SJCRH30 (cell line): ENCODE measurements at places on chromosomes 16 and 17. TPM values are rescaled to one million over a fixed set of nuclear protein-coding genes. Genes with fewer than 3 reads are reported as not detected.
A peak's percentile ranks its signal among the peaks of the same experiment; 100 is the strongest.

DNA sequence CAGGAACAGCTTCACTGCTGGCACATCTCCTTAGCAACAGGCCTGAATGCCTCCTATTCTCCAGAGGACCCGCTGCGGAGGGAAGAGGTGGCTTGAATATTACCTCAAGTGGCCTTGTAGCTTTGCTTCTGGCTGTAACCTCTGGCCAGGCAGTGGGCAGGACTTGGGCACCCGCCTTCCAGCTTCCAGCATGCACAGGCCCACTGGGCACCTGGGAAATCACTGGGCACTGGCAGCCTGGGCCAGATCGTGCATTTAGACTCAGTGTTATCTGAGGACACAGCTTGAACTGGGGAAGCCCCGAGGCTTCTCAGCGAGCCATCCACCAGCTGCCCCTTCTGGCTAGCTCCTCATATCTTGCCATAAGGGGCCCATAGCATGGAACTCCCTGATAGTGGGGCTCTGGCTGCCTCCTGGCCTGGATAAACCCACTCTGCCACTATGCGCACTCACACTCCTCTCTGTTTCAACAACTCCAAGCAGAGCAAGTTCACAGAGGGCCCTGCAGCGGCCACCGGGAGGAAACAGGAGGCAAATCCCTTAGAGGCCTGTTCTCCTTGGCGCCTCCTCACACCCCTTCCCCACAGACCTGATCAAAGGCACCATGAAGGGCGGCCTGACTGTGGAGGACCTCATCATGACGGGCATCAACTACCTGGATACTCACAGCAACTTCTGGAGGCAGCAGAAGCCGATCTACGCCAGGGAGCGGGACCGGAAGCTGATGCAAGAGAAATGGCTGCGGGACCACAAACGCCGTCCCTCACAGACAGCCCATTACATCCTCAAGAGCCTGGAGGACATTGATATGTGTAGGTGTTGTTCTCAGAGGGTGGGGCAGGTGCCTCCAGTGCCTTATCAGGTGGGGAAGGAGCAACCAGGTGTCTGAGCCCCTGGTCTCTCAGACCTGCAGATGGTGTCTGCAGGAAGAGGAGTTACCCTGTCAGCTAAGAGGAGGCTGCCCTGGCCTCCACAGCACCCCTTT, 7.8 kb downstream of the ODAD4 start:
- DNase-seq, result no peak

GRCh38 chr17:64781014-64781756, 119.1 kb upstream of the SMURF2 start:
- DNase-seq, result no peak

Gene PTX4
- not detected in 2 replicates for total RNA-seq

Gene KRT20
- total RNA-seq, result 0.08 and 0.28 TPM in 2 replicates

- no peak for DNase-seq
Observed at GRCh38 chr17:42653179-42654124, 5.6 kb upstream of the TUBG2 start.

DNA sequence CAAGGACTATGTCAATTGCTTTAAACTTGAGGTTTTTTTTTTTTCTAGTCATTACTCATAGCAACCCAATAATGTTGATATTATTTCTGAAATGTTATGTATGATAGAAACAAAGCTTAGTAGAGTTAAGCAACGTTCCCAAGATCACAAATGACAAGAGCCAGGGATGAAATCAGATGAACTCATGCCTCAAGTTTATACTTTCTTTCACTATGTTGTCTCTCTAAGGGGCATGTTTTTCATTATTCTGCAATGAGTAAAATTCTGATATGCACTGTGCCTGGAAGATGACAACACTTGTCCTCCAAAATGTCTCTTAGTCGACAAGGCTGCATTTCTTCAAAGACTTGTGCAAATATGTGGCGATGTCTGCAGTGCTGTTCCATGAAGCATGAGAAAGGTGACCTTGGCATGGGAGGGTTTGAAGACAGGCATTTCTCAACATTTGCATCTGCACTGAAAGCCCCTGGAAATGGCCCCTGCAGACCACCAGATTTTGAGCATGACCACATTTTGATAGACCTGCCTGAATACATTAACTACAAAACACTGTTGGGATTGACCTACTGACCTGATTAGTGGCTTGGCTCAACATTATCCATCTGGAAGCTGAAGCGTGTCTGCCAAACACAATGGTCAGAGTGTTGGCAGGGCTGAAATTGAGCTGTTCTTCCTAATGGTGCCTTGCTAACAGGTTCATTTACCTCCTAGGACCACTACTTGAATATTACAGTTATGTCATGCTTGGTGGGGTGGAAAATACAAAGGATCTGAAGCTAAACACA, 1027.5 kb downstream of the CDH11 start:
- DNase-seq, result no peak

GRCh38 chr17:15287538-15288267, 22.6 kb upstream of the PMP22 start:
- no peak for DNase-seq

DNA sequence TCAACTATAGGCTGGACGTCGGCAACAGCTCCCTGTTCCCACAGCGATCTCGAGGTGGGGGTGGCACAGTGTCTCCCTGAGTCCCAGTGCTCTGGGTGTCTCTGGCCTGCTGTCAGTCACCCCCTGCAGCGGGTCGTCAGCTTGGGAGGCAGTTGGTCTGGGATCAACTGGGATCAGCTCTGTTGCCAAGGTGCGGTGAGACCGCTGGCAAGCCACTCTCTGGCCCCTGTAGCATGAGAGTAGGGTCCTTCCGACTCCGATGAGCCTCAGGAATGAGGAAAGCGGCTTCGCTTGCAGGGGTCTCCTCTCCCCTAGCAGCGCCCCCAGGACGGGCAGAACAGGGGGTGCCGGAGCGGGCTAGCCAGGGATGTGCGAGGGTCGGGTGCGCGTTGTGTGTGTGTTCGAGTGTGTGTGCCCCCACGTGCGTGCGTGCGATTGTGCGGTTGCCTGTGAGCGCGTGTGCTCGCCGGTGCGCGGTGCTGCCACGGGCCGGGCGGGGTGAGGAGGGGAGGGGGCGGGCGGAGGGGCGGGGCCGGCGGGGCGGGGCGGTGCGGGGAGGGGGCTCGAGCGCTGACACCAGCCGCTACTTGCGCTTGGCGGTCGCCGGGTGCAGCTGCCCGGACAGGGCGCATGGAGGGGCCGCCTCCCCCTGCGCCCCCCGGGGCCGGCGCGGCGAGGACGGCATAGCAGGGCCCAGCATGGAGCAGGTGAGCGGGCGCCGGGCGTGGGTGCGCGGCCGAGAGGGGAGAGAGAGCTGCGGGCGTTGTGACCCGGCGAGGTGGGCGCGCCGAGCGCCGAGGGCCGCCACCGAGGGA, 9.4 kb upstream of the ARHGAP23 start:
- no peak for DNase-seq

- peak; percentile 75 for DNase-seq
Observed at GRCh38 chr16:16014329-16015224, 65.2 kb downstream of the ABCC1 start.

DNA sequence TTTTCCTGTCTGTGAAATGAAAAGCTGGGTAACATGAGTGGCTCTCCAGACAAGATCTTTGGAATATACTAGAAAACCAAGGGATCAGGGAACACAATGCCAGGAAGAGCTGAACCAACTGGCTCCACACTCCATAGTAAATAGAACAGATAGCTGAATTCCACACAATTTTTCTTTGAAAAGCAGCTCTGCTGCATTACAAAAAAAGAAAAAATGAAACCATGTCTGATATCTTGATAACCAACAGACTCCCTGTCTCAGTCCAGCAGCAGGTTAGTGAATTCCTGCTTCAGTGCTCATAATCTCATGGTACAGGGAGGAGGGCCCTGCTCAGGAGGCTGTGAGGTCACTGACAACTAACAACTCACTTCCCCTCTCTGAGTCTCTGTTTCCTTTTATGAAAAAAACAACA, 97.1 kb downstream of the CDH11 start:
- DNase-seq, result no peak

DNA sequence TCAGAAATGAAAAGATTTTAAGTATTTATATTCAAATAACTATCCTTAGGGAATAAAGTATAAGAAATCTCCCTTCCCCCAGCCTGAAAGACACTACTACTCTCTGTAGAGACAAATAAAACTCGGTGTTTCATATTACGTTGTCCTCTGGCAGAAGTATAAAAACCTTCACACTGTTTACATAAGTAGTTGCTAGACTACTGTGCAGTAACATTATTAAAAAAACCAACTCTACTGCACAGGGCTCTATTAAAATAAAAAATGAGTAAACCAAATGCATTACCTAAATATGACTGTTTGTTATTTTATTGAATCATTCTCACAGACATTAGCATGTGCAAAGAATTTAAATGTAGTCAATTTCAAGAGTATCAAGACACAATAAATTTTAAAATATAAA, 67.4 kb downstream of the MED13 start:
- no peak for DNase-seq

Gene KRT33A
- not detected in 2 replicates for total RNA-seq

Gene C16orf92
- total RNA-seq, result not detected in 2 replicates

DNA sequence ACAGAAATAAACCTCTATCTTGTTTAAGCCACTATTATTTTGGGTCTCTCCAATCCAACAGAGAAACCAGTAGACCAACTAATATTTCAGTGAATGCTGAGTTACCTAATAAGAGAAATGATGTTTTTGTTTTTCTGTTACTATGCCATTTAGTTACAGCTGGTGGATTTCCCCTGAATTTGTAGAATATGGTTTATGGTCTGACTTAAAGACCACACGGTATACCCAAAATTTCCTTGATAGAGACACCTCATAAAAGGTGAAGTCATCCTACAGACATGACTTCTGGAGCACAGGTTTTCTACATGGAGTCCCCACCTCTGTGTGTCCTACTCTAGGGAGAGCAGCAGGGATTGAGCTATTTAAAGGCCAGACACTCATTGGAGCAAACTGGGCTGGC, 13.3 kb downstream of the PIK3R5 start:
- no peak for DNase-seq

Gene TBC1D10B
- 33.7 and 36.0 TPM in 2 replicates for total RNA-seq

DNA sequence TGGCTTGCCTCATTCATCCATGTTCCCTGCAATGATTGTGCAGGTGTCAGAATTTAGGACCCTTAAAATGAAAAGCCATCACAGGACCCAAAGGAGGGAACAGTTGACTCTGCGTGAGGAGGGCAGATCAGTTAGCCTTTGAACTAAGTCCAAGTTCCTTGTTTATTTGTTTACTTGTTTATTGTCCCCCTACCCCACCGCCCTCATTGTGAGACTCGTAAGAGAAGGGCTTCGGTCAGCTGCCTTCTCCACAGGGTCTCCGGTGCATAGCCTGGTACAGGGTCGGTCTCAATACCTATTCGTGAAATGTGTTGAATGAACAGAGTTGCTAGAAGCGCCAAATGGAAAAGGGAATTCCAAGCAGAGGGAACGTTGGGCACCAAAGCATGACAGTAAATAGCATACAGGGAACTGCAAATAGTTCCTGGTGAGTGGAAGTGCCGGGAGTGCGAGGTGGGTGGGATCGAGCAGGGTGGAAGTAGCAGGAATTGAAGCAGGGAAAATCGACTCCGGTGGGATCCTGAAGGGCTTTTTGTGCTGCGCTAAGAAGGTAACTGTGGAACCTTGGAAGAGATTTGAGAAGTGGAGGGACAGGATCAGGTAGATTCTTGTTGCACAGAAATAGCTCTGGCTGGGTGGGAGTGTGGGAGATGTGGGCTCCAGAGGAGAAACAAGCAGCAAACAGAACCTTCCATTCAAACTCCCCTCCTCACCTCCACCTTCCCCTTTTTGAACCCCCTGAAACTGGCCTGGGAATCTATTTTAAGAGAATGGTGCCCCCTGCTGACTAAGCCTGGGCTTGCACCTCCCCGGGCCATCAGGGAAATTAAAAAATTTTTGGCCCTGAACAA, 12.7 kb downstream of the SLC35B1 start:
- peak; percentile 40 for DNase-seq

Gene SSTR5
- total RNA-seq, result 3.7 and 4.5 TPM in 2 replicates

GRCh38 chr17:3512505-3513171, 36.8 kb downstream of the ASPA start:
- peak; percentile 53 for DNase-seq

Gene TEX14
- 2.4 and 3.4 TPM in 2 replicates for total RNA-seq

GRCh38 chr17:75565066-75565465, 22.5 kb upstream of the MYO15B start:
- no peak for DNase-seq

Gene SLC5A2
- total RNA-seq, result 0.04 TPM in 1 of 2 replicates, not detected in the other

GRCh38 chr16:590188-590814, 435 bp downstream of the RAB40C start:
- no peak for DNase-seq

Gene HYDIN
- 0.04 and 0.18 TPM in 2 replicates for total RNA-seq

- no peak for DNase-seq
Observed at GRCh38 chr17:37466471-37466870, 23.2 kb upstream of the DUSP14 start.

Gene PNMT
- 0.71 TPM in 1 of 2 replicates, not detected in the other for total RNA-seq

Gene NHLRC4
- 0.08 TPM in 1 of 2 replicates, not detected in the other for total RNA-seq

DNA sequence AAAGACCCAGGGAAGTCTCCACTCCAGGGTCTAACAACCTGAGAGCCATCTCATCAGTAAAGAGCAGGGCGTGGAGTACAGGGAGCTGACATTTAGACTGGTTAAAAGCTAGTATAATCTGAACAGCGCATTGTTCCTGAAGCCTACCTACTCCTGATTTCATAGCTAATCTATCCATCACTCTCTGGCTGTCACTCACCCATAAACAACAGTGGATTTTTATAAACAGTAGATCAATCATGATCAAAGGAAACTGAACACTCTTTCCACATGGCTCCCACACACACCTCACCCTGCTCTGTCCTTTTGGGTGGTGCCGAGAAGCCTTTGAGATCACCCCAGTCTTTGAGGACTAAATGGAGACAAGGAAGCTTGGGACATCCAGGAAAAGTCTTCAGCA, 13.0 kb upstream of the COG1 start:
- DNase-seq, result no peak
